ENCODE measurements at places on chromosomes 7 and 10. TPM values are rescaled to one million over a fixed set of nuclear protein-coding genes. Genes with fewer than 3 reads are reported as not detected.

Gene NKX1-2
- not detected for total RNA-seq

Gene TRPV6
- total RNA-seq = not detected

Gene CFAP46
- not detected for total RNA-seq

Gene PSD
- 6.2 TPM for total RNA-seq
